ENCODE measurements at places on chromosomes 5 and 9.
A peak's percentile ranks its signal among the peaks of the same experiment; 100 is the strongest.

DNA sequence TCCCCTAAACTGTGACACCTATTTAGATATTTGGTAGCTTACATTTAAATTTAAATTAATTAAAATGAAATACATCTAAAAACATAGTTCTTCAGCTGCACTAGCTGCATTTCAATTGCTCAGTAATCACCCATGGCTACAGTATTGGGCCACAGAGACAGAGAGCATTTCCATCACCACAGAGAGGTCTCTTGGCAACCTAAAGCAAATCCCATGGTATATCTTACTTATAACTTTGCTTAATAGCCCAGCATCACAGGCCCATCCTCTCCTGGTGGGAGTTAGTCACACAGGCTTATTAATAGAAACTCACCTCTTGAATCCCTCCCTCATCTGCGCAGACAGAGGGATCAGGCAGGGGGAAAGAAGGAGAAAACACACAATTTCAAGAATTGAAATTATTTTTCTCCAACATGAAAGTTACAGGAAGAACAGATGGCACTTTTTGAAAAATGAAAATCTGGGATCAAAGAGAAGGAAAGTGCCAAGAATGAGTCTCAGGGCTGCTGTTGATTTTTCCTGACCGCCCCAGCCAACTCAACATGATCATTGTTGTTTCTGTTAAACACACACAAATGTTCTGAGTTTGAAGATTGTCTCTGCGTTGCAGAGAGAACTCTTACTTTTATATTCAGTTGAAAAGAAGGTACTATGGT, 144.6 kb downstream of the CMYA5 start:
- DNase-seq: no peak

DNA sequence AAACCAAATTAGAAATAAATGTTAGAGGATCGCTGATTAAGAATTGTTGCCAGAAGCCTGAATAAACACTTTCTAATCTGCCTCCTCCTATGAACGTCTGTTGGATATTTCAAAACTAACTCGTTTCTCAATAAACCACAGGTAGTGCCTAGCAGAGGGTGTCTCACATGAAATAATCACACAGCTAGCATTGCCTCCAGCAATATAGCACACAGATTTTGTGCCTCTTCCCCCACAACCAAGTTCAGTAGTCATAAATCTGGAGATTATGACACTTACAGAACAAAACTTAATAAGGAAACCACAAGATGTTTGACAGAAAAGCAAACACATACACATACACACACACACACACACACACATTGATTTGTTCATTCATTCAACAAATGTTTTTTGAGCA, 173.2 kb upstream of the CDH10 start:
- DNase-seq: no peak

DNA sequence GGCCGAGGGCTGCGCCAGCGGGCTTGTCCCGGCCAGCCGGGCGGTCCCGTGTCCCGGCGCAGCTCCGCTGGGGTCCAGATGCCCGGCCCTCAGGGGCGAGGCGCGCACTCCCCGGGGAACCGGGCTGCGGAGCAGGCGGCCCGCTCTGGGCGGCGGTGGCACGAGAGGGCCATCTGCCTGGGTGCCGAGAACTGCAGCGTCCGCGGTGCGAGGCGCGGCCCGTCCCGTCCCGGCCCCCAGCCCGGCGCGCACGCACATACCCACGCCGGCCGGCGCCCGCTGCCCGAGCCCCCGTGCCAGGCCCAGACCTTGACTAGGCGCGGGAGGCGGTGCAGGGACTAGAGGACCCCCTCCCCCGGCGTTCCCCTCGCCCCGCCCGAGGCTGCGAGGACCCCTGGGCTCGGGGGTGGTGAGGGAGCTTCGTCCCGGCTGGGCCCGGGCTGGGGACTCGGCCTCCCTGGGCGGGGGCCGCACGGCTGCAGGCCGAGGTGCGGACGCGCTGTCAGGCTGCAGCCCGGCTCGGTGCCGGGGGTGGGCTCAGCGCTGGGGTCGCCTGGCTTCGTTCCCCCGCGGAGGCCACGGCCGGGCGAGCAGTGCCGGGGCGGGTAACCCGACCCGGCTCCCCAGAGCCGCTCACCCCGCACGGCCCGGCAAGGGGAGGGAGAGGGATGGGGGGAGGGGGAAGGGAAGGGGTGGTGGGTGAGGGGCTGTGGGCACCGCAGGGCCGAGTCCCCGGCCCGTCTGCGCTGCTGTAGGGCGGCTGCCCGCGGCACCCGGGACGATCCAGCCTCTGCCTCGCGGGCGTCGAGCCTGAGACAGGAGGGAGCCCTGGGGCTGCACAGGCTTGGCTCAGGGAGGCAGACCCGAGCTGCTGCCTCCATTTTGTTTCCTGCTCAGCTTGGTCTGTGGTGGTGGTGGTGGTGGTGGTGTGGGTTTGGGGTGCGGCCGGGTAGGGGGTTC, 1.2 kb upstream of the NSD1 start:
- peak; percentile 66 for DNase-seq

DNA sequence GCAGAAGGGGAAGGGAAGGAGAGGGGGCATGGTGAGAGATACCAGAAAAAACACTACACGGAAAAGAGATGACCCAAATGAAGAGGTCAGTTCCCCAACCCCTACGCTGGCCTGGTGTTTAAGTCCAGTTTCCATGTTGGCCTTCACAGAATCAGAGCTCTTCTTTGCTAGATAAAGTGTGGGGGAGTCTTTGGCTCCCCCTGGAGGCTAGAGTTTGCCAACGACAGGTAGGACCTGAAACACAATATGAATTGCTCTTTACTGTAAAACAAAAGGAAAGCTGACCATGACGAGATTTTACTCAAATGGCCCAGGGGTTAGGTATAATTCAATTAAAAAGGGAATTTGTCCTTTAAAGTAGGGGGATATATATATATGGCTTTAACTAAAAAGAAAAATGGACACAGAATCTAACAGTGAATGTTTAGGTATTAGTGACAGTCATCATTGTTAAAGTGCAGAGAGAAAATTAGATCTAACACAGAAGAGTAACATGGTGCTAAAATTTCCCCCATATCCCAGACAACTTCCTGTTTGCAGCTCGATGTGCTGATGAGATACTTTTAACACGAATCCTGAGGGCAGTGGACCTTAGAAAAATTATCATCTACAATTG, 92.0 kb downstream of the SV2C start:
- DNase-seq: peak; percentile 15

DNA sequence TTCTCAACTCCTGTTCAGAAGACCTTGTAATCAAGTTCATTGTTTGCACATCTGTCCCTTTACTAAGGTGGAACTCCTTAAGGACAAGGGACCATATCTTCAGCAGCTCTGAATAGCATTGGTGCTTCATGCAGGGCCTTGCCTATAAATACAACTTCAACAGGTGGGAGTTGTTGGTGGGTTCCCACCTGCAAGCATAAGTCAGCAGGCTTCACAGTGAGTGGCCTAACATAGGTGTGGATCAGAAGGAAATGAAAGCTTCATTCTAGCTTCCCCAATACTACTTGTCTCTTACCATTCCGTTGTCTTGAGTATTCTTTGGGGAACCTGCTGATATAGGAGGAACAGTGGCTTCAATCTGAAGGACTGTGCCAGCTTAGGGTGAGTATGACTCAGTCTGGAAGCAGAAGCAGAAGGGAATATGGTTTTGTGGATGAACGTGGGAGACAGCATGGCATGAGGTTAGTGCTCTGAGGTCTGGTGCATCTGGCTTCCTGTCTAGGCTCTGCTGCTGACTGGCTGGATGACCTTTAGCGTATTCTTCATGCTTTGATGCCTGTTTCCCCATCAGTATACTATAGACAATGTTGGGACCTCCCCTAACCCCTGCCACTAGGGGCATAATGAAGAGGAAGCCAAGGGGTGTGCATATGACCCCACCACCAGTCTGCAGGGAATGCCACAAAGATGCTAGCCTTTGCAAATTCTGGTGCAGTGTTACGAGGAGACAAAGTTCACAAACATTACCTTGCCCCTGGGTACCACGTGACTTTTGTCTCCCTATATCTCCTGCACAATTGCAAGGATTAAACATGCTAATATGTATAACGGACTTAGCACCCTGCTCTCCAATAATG, 192.3 kb downstream of the PALM2AKAP2 start:
- no peak for DNase-seq

- no peak for DNase-seq
Measured at GRCh38 chr5:87002485-87002884, 265.2 kb upstream of the RASA1 start.

DNA sequence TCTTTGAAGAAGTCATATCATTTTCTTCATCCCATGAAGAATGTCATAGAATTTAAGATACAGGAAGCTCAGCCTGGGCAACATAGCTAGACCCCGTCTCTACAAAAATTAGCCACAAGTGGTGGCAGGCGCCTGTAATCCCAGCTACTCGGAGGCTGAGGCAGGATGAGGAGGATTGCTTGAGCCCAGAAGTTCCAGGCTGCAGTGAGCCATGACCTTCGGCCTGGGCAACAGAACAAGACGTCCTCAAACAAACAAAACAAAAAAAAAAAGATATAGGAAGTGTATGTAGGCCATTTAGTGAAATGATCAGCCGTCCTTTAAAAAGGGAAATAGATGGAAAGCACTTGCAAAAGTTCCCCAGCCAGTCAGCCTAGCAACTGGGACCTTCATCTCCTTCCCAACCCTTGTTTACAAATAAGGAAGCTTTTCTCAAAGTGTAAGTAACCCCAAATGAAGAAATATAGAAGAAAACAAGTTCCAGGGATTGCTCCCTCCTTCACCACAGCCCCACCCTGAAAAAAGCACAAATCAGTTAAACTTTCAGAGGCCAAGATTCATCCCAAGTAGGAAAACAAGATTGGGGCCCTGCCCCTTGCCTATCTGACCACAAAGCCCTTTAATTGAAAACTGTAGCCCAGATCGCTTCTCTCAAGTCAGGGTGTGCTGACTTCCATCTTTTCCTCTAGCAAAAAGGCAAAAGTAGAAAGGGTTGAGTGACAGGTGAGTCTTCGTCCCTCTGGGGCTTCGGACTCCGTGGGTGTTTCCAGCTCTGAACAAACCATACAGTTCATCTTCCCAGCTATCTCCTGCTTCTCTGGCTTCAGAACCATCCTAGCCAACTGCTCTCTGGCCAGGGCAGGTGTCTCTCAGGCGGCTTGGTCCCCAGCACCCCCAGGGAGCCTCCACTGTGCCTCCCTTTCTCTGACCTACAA, 1.2 kb downstream of the SLC31A2 start:
- no peak for DNase-seq

DNA sequence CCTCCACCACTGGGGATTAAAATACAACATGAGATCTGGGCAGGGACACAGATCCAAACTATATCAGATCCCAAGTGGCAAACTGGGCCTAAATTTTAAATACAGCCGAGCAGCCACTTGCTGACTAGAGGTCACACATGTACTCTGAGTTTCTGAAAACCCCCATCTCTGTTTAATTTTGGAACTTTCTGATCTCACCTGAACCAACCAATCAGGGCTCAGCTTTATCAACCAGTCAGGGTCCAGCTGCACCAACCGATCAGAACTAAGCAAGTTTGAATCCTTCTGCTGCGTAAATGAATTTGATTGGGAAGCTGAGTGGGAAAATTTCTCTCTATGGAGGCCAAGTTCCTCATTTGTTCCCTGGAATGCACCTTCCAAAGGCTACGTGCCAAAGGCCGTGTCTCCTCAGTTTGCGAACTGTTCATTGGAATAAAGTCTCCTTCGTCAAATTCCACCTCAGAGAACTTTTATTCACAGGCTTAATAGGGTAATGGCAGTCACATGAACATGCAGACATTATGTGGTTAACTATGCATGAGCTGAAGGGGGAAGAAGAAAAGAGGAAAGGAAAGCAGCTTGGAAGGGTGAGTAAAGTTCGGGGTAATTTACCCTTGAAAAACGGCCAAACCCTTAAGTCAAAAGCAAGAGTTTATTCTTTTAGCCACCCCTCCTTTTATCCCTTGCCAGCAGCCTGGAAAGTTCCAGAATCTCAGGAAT, 3.7 kb downstream of the CD180 start:
- DNase-seq: no peak

GRCh38 chr5:171483551-171484135, 64.2 kb downstream of the FGF18 start:
- peak; percentile 3 for DNase-seq

DNA sequence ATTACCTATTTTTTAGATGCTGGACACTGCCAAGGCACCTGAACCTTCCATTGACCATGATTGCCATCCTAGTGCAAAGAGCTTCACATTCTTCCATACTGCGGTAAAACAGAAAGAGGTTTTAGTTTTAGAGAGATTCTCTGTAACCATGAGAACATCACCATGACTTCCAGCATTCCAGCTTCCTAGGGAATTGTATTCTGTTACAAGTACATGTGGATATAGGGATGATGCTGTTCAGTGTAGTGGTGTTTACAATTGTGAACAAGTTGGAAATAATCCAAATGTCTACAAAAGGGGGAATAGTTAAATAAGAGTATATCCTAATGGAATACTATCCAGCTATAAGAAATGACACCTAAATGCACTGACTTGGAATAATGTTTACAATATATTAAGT, 22.4 kb downstream of the NIPSNAP3B start:
- DNase-seq: no peak

DNA sequence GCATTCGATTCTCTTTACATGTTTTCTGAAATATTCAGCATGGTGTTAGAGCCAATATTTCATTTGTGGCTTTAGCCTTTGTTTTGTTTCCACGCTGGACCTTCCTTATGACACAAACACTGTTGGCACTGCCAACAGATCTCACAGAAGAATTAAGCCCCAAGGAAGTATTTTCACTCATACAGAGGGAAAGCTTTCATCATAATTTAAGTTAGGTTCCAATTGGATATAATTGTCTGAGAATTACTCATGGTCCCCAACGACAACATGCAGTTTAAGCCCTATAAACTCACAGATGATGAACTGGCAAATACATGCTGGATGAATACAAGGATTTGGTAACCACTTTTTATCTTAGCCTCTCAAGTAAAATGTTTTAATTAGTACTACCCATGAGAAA, 259.5 kb downstream of the EBF1 start:
- DNase-seq: no peak

DNA sequence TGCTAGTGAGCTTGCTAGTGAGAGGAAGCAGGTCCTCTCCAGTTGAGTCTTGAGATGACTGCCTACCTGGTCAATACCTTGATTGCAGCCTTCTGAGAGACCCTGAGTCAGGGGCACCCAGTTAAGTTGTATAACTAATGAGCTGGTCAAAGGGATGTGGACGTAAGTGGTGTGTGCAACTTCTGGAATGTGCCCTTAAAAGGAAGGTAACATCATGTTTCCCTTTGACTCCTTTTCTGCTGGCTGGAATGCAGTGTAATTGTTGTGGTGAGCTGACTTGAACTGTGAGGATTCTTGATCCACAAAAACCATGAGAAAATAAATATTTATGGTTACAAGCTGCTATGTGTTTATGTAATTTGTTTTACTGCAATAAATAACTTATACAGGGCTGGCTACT, 2.4 kb upstream of the SNX2 start:
- no peak for DNase-seq

DNA sequence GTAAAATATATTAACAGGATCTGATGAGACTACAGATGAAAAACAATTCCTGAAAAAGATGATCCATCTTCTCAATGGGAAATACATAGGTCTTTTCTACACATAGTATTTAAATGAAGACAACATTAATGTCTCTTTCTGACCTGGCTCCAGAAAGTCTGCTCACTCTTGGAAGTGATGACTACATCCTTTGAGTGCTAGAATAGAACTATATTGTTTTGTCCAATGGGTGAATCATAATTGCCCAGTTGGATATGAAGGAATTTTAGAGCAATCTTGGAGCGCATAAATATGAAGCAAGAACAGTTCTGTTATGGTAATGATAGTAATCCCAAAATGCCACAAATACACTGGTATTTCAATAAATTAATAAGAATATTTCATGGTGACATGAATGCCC, 322.1 kb downstream of the DEPDC1B start:
- no peak for DNase-seq

Data from substantia nigra (tissue), 51 donors.